ENCODE measurements at places on chromosomes 12 and 14. TPM values are rescaled to one million over a fixed set of nuclear protein-coding genes. Genes with fewer than 3 reads are reported as not detected.
A peak's percentile ranks its signal among the peaks of the same experiment; 100 is the strongest.

DNA sequence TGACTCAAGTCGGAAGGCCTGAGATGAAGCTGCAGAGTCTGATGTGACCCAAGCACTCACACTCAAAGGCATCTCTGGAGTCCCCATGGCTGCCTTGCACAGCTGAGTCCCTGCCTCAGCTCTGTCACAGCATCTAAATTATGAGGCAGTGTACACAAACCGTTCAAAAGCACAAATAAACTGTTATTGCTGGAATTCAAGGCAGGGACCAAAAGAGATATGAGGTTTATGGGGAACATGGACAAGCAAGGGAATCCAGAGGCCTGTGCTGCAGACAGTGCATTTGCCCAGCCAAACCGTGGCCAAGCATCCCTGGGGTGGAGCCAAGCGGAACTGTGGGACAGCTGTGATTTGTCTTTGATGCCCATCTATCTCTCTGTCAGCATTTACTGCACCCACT is 91.3 kb downstream of the RPS29 start:
- H3K36me3 ChIP-seq: no peaks in the 10 kb centered on the region
- H3K27me3 ChIP-seq: peaks cover 15% of the 10 kb centered on the region
- no peak overlapping the region for H3K4me3 ChIP-seq
- DNase-seq: peak; percentile 18
- H3K4me1 ChIP-seq: no peaks in the 10 kb centered on the region

DNA sequence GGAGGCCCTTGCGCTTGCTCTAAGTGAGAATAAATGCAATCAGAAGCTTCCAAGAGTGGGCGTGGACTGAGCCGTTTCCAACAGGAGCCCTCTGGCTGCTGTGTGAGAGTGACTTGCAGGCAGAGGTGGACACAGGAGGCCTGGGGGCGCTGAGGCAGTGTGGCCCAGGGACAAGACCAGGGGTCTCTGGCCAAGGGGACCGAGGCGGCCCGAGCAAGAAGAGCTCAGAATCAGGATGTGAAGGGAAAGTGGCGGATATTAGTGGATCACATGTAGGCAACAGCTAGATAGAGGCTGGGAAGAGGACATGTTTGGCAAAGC is 8.6 kb downstream of the RIMBP2 start:
- H3K36me3 ChIP-seq: no peaks in the 10 kb centered on the region
- H3K4me1 ChIP-seq: no peaks in the 10 kb centered on the region
- no peak for DNase-seq
- no peaks in the 10 kb centered on the region for H3K27me3 ChIP-seq
- no peak overlapping the region for H3K27ac ChIP-seq

GRCh38 chr12:49068879-49069506 is 786 bp downstream of the RHEBL1 start:
- DNase-seq: peak; percentile 69
- peaks cover 11% of the 10 kb centered on the region for H3K4me1 ChIP-seq
- no peaks in the 10 kb centered on the region for H3K27me3 ChIP-seq
- H3K4me3 ChIP-seq: peak overlapping the region; percentile 100
- H3K27ac ChIP-seq: peak overlapping the region; percentile 60
- H3K36me3 ChIP-seq: no peaks in the 10 kb centered on the region

The C1S gene
- 478 TPM for total RNA-seq

The SLC24A4 gene
- total RNA-seq: not detected
